Stimulated activated CD4-positive, alpha-beta T cell treated with anti-CD3 and anti-CD28 coated beads, Interleukin-1b, Interleukin-23, amount 100 ng/mL, for 1 hour (primary cell): ENCODE measurements at places on chromosomes 6 and 20.

- DNase-seq = no peak
Observed at GRCh38 chr6:111985202-111985731, 68.6 kb upstream of the CCN6 start.

- DNase-seq = no peak
Observed at GRCh38 chr20:31472395-31473330, 2.3 kb downstream of the DEFB124 start.

- no peak for DNase-seq
Observed at GRCh38 chr6:150334790-150335783, 33.7 kb upstream of the IYD start.

GRCh38 chr6:108877046-108877751 lies 29.0 kb downstream of the ARMC2 start:
- DNase-seq = no peak

- no peak for DNase-seq
Observed at GRCh38 chr6:128848212-128848935, 34.6 kb upstream of the LAMA2 start.

GRCh38 chr6:142008016-142008735 lies 124.5 kb upstream of the GJE1 start:
- no peak for DNase-seq

DNA sequence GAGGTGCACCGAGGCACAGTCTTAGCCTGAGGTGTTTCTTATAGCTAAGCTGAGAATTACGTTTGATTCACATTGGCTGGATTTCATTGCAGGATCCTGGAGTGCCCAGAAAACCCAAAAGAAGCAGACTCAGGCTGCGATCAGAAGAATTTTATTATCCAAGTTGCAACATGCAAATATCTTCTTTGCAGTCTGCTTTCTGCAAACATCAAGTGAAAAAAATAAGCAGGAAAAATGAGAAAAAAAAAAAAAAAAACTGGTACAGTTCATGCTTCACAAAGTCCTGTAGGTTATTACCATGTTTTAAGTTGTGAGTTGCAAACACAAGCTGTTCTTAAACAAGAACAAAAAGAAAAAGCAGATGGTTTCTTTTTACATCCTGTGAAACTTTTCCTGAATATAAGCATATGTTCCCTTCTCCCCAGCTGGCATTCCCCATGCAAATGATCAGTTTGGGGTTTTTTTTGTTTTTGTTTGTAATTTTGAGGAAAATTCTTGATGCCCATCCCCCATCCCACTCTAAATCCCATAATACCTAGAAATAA lies 349.0 kb downstream of the CBLN4 start:
- no peak for DNase-seq

- no peak for DNase-seq
Observed at GRCh38 chr6:167314180-167314821, 10.6 kb upstream of the TTLL2 start.

- no peak for DNase-seq
Observed at GRCh38 chr6:166785131-166785530, 158.1 kb upstream of the RPS6KA2 start.

- DNase-seq = no peak
Observed at GRCh38 chr6:135798751-135799515, 52.6 kb upstream of the PDE7B start.

GRCh38 chr6:6006006-6006427 lies 708 bp downstream of the NRN1 start:
- no peak for DNase-seq

GRCh38 chr20:29497261-29497671 lies 1760.2 kb upstream of the DEFB115 start:
- no peak for DNase-seq

DNA sequence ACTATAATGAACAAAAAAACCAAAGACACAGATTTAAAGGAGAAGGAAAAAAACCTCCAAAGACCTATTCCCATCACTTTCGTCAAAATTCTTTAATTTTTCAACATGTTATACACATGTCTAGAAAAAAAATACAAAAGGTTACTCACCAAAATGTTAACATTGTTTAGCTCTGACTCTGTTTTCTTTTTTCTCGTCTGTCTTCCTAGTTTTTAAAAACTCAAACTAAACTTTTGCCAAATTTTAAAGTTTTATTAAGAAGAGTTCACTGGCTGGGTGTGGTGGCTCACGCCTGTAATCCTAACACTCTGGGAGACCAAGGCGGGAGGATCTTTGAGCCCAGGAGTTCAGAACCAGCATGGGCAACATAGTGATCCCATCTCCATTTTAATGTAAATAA lies 10.8 kb downstream of the MCUR1 start:
- DNase-seq = no peak

GRCh38 chr20:17227669-17228623 lies 1.1 kb downstream of the PCSK2 start:
- DNase-seq = no peak

- DNase-seq = no peak
Observed at GRCh38 chr6:158654498-158654897, 4.6 kb downstream of the SYTL3 start.

DNA sequence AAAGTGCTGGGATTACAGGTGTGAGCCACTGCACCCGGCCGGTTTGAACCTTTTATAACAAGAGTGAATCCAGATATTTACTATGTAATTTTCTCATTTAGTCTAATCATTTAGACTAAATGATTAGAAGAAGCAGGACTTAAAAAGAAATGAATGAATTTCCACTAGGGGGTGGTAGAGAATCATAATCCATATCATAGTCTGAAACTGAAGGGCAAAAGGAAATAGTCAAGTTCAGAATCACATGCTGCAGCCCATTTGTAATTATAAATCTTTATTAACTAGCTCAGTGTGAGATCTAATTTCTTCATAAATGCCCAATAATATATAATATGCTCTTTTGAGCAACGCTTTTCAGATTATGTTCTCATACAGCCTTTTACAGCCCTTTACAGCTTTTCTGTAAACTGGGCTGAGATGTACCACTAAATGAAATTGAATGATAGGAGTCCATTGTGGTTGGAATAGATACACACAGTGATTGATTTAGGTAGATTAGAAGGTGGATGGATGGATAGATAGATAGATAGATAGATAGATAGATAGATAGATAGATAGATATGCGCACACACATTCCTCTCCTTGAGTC lies 31.8 kb downstream of the PSMB9 start:
- DNase-seq = no peak

DNA sequence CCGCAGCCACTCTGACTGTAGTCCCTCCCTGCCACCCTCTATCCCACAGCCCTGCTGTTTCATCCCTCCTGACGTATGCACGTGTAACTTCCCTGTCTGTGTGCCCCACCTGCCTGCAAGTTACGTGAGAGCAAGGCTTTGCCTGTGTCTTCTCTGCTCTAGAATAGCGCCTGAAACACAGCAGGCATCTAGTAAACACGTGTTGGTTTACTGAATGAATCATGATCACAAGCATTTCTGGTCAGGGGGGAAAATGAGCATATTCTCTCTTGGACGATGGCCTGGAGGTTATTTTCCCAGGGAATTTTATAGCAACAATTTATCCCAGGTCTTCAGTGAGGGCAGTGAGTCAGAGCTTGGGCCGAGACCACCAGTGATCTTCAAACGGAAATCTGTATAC lies 38.3 kb downstream of the PSMG4 start:
- DNase-seq = no peak

GRCh38 chr6:168937054-168937453 lies 316.6 kb downstream of the THBS2 start:
- DNase-seq = no peak

DNA sequence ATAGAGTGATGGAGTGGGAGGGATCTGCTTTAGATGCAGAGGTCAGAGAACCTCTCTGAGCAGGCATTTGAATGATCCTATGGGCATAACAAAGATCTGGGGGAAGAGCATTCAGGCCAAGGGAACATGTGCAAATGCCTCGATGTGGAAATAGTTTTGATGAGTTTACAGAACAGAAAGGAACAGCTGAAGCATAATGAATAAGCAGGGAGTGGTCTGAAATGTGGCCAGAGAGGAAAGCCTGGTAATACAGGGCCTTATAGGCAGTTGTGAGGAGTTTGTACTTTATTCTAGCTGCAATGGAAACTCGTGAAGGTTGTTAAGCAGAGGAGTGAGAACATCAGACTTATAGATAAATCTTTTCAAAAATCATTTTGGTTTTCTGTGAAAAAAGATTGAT lies 33.0 kb upstream of the ME1 start:
- no peak for DNase-seq

DNA sequence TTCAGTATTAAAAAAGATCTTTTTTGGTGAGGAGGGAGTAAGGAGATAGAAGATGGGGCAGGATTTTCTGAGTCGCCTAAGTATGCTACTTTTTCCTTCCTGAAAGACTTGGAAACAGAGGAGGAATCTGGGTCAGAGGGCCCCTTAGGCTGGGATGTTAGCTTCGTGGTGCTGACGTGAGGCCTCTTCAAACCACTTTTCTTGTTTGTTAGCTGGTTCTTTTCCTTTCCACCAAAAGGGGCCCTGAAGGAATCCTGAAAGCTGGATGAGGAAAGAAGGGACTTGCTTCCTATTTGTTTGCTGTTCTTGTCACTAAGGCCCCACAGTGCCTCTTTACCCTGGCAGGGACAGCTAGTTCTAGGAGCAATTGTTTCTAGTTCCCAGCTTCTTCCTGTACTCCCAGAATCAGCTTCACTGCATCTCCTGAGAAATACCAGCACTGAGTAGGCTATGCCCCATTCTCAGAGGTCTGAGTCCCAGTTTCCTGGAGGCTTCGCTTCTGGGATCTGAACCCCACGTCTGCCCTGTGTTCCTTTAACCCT lies 2.2 kb upstream of the IL20RA start:
- DNase-seq = no peak

GRCh38 chr6:49087369-49087768 lies 375.7 kb downstream of the MMUT start:
- no peak for DNase-seq

DNA sequence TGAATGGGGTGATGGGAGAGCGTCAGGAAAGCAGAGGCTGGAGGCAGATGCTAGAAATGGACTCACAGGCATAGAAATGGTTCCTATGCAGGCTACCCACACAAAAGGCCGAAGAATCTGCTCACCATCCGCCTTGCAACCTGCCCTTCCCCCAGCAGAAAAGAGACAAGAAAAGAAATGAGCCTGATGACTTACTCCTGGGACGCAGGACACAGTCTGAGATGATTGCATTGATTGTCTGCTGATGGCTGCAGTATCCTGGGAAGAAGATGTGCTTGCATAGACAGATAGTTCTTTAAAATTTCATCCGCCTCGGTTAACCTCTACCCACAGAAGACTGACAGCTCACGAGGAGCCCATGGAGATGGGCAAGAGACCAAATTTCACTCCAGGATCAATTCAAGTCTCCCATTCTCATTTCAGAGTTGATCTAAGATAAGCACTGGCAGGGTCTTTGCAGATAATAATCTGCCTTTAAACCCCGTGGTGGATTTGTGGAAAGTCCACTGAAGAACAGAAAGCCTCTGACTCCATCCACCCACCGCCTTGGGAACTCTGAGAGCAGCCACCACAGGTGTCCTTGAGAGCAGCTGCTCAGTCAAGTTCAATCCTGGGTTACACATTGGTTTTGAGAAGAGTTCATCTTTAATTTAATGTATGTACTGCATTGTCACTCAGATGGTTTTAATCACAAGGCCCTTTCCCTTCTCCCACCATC lies 7.2 kb downstream of the AGPAT4 start:
- DNase-seq = no peak

DNA sequence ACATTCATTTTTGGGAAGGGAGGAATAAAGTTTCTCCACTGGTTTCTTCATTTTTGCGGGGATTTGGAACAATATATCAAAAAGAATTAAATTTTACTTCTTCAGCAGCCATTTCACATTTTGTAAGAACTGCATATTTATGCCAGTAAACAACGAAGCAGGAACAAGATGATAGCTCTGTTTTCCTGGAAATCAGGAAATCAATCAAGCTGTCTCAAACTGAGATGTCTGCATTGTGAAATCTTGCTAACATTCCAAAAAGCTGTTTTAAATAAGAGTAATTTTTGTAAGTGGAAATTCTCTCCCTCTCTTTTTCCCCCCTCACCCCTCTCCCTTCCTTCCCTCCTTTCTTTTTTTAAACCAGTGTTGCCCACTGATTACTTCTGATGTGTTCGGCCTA lies 20.0 kb downstream of the MAPK13 start:
- no peak for DNase-seq

DNA sequence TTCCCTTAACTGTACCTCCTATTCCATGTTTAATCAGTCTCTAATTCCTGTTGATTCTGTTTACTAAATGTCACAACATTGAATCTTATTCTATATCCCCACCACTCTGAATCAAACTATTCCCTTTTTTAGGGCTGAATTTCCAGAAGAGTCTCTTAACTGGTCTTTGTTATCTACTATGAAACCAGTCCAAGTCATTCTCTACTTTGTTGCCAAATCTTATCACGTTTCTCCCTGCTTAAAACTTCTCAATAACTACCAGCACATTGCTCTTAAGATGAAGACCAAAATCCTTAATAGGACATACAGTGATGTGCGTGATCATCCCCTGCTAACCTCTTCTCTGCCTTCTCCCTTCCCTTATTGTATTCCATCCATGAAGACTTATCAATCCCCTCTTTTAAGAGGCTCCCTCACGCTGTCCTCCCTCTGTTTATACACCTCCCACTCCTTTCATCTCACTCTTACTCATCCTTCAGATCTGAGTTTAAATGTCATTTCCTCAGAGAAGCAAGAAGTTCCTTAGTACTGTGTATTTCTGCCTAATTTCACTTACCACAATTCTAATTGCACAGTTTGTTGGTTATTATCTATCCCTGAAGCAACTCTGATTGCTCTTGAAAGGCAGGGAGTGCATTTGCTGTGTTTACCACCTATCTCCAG lies 143.0 kb upstream of the AHI1 start:
- no peak for DNase-seq

DNA sequence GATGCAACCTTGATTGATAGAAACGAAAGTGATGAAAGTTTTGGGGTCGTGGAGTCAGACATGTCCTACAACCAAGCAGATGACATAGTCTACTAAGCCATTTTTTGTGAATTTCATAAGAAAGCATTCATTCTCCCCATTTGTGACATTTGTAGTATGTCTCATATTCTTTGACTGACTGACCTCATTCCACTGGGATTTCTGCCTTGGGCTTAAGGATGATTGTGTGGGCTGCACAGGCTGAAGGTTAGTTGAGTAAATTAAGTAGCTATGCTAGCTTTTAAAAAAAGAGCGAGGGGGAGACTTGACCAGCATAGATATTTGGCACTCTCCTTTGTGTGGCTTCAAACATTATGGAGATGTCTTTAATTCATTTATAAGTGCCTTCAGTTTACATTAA lies 28.9 kb downstream of the STMND1 start:
- no peak for DNase-seq

DNA sequence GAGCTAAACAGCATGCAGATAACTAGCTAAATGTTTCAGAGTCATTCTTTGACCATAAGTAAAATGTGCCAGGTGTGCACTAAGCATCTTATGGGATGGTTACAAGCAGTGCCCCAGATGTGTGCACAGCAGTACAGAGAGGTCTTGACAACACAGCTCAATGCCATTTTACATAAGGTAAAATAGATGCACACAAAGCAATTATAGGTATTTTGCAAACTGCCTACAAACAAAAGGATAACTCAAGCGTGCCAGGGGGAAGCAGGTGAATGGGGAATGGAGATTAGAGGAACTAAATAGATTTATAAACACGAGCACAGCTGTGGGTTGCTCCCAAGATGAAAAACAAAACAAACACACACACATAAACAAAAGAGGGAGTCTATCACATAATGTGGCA lies 64.8 kb downstream of the SLC2A10 start:
- no peak for DNase-seq
